C1 segment of cervical spinal cord (tissue), 14 donors: ENCODE measurements at places on chromosomes 2 and 18.

GRCh38 chr18:75132098-75132870, 76.7 kb downstream of the PTGR3 start:
- DNase-seq, result no peak

DNA sequence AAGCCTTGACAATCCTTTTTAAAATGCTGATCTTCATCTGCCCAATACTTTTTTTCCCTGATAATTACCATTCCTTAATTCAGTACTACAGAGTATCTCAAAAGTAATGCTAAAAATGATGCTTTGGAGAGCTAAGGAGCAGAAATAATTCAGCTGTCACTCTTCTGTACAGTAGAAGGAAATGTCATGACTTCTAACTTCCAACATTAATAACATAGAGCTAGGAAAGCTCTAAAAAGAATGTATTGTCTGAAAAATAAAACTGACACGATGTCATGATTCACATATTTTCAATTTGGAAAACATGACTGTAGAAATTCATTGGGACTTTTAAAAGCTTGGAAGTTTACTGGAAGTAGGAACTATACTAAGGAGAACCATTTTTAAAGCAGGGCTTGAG, 212.3 kb downstream of the GULP1 start:
- no peak for DNase-seq

GRCh38 chr18:4510711-4511110, 55.6 kb upstream of the DLGAP1 start:
- DNase-seq, result no peak

DNA sequence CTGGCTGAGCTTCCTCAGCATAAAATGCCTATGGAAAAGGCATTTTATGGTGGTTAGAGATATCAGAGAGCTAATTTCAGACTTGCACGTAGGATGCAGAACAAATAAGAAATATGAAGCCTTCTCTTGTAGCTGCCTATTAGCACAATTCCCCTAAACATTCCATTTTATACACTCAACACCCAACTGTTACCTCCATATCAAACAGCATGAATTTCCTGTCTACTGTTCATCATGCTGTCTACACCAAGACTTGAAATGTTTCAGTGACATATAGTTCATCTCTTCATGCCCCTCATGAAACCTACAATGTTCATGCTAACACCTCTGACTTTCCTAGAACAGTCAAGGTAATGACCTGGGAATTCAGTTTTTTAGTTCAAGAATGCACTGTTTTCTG, 249.9 kb downstream of the PIEZO2 start:
- DNase-seq, result no peak

GRCh38 chr2:54632733-54633692, 90.4 kb upstream of the EML6 start:
- DNase-seq, result no peak

- DNase-seq, result no peak
These were observed 55.7 kb upstream of the AMMECR1L start for GRCh38 chr2:127941461-127941860.

DNA sequence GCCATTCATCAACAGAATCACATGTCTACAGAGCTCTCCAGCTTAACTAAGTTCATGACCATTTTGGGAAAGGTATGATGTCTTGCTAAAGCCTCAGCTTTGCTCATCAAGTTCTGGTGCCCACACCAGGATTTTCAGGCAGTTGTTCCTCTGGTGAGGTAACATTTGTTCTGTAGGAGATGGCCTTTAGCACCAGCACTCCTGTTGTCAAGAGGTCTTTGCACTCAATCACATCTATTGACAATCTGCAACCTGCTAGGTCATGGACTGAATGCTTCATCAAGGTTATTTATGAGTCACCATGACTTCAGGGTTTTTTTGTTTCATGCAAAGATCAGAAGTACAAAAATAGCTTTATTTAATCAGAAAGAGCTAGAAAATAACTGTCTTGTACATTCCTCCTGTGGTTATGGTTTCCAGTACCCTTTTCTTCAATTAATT, 36.6 kb upstream of the VIT start:
- DNase-seq, result no peak

- no peak for DNase-seq
These were observed 72.7 kb upstream of the MAP3K20 start for GRCh38 chr2:173002751-173003541.

DNA sequence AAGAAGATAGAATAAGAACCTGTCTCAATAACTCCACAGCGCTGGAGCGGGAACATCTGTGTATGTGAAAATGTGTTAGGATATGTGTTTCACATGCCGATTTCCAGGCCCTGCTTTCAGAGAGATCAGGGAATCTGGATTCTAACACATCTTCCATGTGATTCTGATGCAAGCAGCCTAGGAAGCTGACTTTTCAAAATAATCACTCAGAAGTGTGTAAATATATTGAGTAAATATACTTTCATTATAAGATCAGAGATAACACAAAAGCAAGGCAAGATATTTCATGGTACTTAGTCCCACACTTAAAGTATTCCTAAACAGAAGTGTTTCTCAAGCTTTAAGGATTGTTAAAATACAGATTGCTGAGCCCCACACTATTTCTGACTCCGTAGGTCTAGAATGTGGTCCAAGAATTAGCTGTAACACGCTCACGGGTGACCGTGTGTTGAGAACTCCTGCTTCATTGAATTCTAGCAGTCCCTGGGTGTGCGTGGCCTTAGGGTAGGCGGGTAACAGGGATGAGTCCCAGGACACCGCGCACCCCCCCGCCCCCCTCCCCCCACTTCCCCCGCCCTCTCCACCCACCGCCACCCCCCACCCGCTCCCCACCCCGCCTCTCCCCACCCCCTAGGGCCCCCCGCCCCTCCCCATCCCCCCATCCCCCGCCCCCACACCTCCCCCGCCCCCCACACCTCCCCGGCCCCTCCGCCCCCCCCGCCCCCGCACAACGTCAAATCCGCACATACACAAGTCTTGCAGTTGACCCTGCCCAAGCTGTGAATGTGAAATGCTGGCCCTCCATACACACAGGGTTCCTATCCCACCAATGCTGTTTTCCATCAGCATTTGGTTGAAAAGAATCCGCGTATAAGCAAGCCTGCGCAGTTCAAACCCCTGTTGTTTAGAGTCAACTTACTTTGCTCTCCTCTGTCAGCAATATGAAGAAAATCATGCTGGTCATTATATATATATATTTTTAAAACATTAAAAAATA, 94.2 kb upstream of the SLC39A10 start:
- DNase-seq, result no peak
